HCT116 (cell line): ENCODE measurements at places on chromosomes 6 and 20. TPM values are rescaled to one million over a fixed set of nuclear protein-coding genes. Genes with fewer than 3 reads are reported as not detected.

GCNT2 gene
- 0.74 TPM for total RNA-seq

GPSM3 gene
- 1.2 TPM for total RNA-seq

HELZ2 gene
- 44.0 TPM for total RNA-seq

DZANK1 gene
- total RNA-seq: 1.7 TPM

GRCh38 chr20:12040261-12040660 lies 122.6 kb downstream of the BTBD3 start:
- H3K36me3 ChIP-seq: no peaks in the 10 kb centered on the region
- H3K27ac ChIP-seq: no peak overlapping the region
- H3K4me3 ChIP-seq: no peak overlapping the region
- no peaks in the 10 kb centered on the region for H3K27me3 ChIP-seq

TSPO2 gene
- total RNA-seq: not detected

DNA sequence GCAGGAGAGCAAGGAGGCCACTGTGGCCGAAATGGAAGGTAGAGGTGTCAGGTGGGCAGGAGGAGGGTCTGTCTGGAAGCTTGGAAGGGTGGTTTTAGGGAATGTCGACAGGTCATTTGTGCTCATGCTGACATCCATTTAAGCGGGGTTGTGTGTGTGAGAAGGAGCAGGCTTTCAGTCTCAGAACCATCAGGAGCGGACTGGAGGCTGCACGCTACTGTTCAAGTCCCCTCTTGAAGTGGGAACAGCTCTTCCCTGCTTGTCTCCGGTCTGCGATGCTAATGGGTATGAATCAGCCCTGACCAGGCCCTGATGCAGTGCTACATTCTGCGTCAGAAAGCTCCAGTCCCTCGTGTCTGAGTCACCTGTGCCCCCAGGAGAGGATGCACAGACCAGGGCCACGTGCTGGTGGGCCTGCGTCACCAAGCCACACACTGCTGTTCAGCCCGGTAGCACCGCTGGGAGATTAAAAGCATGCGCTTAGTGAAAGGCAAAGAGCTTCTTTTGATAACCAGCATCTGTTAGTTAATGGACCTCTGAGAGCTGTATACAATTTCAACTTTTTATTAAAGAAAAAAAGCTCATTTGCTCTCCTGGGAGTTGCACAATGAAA lies 58.0 kb downstream of the APCDD1L start:
- no peak overlapping the region for H3K27ac ChIP-seq
- H3K4me1 ChIP-seq: no peaks in the 10 kb centered on the region
- no peak overlapping the region for H3K4me3 ChIP-seq

- no peak for DNase-seq
- no peaks in the 10 kb centered on the region for H3K4me1 ChIP-seq
- no peak overlapping the region for H3K4me3 ChIP-seq
- no peak overlapping the region for H3K27ac ChIP-seq
Observed at GRCh38 chr20:32849577-32849976, 9.1 kb upstream of the EFCAB8 start.

DNA sequence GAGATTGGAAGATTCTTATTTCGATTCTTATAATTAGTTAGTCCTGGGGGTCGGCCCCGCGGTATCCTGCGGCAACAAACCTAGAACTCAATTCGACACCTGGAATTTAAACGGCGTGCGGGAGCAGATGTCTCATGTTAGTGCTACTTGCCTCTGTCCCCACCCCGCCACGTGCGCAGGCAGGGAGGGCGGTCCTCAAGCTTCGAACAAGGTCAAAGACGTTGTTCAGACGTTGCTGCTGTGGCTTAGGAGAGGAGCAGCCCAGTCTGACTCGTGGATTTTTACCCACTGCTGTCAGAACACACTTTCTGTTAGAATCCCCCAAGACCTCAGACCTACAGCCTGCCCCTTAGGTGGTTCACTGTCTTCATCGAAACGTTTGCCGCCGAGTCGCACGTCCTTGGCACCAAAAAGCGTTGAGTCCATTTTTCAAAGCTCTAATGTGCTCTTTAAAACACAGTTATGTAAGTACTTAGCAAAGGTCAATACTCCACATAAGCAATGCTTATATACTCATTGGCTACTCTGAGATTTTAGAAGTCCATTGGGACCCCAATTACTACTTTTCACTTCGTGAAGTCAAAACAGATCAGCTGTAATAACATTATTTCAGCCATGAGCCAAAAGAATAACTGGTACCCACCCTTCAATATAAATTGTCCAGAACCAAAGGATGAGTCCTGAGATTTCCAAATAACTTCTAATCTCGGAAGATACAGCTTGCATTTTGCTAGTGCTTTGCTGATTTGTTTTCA lies 2.7 kb upstream of the C6orf62 start:
- H3K4me1 ChIP-seq: peaks cover 16% of the 10 kb centered on the region; the same call in 1 of the 2 replicates
- 0 out of 2 replicates have a peak, but pooled peaks cover 8% of the 10 kb centered on the region for H3K36me3 ChIP-seq
- no peak for DNase-seq
- H3K4me3 ChIP-seq: peak overlapping the region; percentile 39

TFAP2C gene
- total RNA-seq: 6.9 TPM

GRCh38 chr20:54773643-54774000 lies 298.2 kb downstream of the DOK5 start:
- no peak for DNase-seq
- H3K4me1 ChIP-seq: no peaks in the 10 kb centered on the region
- no peaks in the 10 kb centered on the region for H3K27me3 ChIP-seq
- no peak overlapping the region for H3K27ac ChIP-seq
- H3K4me3 ChIP-seq: no peak overlapping the region

DNA sequence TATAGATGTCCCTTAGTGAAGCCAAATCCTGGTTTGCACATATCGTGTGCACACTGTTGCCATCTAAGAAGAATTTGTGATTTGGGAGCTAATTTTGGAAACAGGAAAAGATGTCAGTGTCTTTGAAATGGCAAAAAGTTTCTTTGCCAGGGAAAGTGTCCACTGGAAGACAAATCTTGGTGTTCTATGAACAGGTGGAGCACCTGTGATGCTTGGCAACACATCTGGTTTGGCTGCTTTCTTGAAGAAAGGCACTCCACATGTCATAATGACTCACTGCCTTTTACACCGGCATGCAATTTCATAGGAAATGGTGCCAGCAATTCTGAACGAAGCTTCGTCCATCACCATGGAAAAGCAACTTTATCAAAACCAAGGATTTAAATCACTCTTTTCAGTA lies 1040.0 kb upstream of the MAP3K7 start:
- DNase-seq: no peak
- no peaks in the 10 kb centered on the region for H3K36me3 ChIP-seq
- H3K27ac ChIP-seq: no peak overlapping the region
- H3K27me3 ChIP-seq: no peaks in the 10 kb centered on the region

- no peak overlapping the region for H3K27ac ChIP-seq
- no peak for DNase-seq
- no peaks in the 10 kb centered on the region for H3K36me3 ChIP-seq
Observed at GRCh38 chr20:10963717-10964266, 290.0 kb upstream of the JAG1 start.

DNA sequence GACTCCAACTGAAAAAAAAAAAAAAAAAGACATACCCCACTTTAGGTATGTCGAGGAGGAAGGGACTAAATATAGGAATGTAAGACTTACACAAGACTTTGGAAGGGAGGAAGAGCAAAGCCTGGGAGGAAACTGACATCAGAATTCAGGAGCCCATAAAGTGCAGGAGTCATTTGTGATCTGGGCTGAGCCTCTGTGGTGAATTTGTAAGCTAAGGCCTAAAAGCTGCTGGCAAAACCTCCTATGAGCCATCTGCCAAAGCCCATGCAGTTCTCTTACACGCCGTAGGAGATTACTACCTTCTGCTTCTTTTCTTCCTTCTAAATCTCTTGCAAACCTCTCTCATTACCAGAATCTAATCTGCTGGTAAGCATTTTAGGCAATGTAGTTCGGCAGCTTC lies 52.0 kb upstream of the THEMIS start:
- H3K36me3 ChIP-seq: no peaks in the 10 kb centered on the region
- H3K4me1 ChIP-seq: no peaks in the 10 kb centered on the region
- no peak overlapping the region for H3K4me3 ChIP-seq
- no peak for DNase-seq

DNA sequence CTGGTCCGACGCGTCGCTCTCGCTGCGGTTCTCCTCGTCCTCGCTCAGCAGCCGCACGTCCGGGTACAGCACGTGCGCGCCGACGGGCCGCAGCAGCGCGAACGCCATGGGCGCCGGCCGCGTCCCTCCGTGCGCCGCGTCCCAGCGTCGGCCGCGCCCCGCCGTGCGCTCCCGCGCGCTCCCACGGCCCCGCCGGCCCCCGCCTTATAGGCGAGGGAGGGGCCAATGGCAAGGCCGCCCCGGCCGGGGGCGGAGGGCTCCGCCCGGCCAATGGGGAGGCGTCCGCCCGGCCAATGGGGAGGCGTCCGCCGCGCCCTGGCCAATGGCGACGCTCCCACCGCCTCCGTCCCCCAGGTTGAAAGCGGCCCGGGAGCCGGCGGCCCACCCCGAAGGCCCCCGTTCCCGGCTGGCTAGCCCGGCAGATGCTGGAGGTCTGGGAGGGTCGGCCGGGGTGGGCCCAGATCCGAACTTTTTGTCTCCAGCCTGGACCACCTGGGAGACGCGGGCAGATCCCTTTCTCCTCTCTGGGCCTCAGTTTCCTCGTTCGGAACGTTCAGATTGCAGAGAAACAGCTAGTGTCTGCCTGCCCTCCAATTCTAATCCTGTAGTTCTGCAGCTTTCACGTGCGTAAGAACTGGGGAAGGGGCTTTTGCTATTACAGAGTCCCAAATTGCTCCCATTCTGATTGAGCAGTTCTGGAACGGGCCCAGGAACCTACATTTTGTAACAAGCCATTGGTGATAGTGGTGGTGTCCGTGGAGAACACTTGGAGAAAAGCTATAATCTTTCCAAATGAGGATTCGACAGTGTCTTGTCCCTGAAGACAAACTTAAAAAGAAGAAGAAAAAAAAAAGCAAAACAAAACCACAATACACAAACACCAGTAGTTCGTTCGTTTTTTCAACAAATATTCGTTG lies at the start of gene TCF15:
TSS of gene TCF15 (minus strand) at position 180 of the 917 bp plus-strand sequence. CDS start at position 108, 72 bp downstream.
- no peak within 1 kb of the TSS for H3K4me3 ChIP-seq
- H3K27ac ChIP-seq: no peak within 1 kb of the TSS
- H3K4me1 ChIP-seq: no peaks in the 10 kb centered on the region
- H3K27me3 ChIP-seq: no peaks in the 10 kb centered on the region
- DNase-seq: no peak

GRCh38 chr6:165059032-165059431 lies 250.4 kb downstream of the C6orf118 start:
- no peak overlapping the region for H3K27ac ChIP-seq
- DNase-seq: no peak
- no peak overlapping the region for H3K4me3 ChIP-seq
- no peaks in the 10 kb centered on the region for H3K36me3 ChIP-seq
- no peaks in the 10 kb centered on the region for H3K27me3 ChIP-seq
- H3K4me1 ChIP-seq: no peaks in the 10 kb centered on the region

MMP24 gene
- not detected for total RNA-seq

- H3K4me1 ChIP-seq: no peaks in the 10 kb centered on the region
- H3K36me3 ChIP-seq: no peaks in the 10 kb centered on the region
- H3K27ac ChIP-seq: no peak overlapping the region
- no peak for DNase-seq
- H3K4me3 ChIP-seq: no peak overlapping the region
Observed at GRCh38 chr20:36205026-36205425, 31.3 kb upstream of the AAR2 start.

DNA sequence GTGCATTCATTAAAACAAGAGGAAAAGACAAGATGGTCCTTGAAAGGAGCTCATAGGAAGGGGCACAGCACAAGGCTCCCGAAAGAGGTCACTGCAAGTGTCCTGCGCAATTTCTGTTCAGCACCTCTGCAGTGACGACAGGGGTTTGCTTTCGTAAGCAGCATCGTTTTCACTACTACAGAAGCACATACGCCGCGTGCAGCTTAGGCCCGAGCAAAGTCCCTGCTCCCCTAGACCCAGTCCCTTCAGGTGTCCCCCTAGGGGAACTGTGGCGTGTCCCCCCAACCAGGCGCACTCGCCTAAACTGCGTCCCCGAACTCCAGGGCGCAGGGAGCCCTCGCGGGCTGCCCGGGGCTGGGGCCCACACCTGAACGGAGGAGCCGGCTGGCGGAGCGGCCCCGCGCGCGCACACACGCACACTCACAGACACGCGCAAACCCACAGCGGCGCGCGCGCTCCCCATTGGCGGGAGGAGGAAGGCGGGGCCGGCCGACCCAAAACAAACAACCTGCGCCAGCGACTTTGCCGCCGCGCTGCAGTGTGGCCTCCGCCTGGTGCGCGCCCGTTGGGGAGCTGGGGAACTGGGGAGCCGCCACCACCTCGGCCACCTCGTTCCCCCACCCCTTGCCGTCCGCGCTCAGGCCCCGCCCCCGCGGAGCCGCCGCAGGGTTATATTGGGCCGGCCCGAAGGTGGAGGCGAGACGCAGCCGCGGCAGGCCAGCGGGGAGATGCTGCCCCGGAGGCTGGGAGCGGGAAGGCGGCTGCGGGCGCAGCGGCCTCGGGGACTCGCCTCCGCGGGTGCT lies at the start of gene FOXQ1:
TSS of gene FOXQ1 (plus strand) at position 699 of the 803 bp plus-strand sequence. CDS start 607 bp downstream, outside the sequence.
- DNase-seq: peak; percentile 21
- no peaks in the 10 kb centered on the region for H3K36me3 ChIP-seq
- H3K4me1 ChIP-seq: peaks cover 28% of the 10 kb centered on the region
- peak within 1 kb of the TSS; percentile 54 for H3K4me3 ChIP-seq
- H3K27me3 ChIP-seq: no peaks in the 10 kb centered on the region; the same call in 1 of the 2 replicates

DNA sequence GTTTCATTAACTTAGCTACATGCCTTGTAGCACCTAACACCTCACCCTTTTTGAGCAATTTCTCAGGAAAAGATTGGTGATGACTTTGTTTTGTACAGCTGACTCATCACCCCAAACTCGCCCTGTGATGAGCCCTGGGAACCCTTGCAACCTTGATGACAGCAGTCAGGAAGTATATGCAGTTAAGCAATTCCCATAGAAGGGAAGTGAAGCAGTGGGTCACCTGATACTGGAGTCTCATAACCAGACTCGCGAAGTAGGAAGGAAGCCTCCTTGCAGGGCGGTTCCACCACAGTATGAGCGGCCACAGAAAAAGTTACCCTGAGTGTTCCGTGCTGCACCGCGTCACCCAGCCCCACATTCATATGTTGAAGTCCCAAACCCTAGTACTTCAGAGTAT lies 82.0 kb upstream of the EDN1 start:
- no peaks in the 10 kb centered on the region for H3K27me3 ChIP-seq
- no peaks in the 10 kb centered on the region for H3K4me1 ChIP-seq
- H3K4me3 ChIP-seq: no peak overlapping the region
- DNase-seq: no peak
- no peaks in the 10 kb centered on the region for H3K36me3 ChIP-seq

COX7A2 gene
- total RNA-seq: 600 TPM

LAMA2 gene
- 8.2 TPM for total RNA-seq

- H3K36me3 ChIP-seq: no peaks in the 10 kb centered on the region
- no peak for DNase-seq
- no peaks in the 10 kb centered on the region for H3K27me3 ChIP-seq
- H3K27ac ChIP-seq: no peak overlapping the region
- no peak overlapping the region for H3K4me3 ChIP-seq
Observed at GRCh38 chr6:20696676-20697075, 162.4 kb downstream of the CDKAL1 start.

- H3K4me3 ChIP-seq: no peak overlapping the region
- peak; percentile 71 for DNase-seq
- no peaks in the 10 kb centered on the region for H3K4me1 ChIP-seq
- no peak overlapping the region for H3K27ac ChIP-seq
- 0 out of 2 replicates have a peak, but pooled peaks cover 7% of the 10 kb centered on the region for H3K27me3 ChIP-seq
Observed at GRCh38 chr6:30357678-30358540, 13.0 kb downstream of the RPP21 start.

FAM162B gene
- total RNA-seq: not detected

GRCh38 chr6:73353636-73354593 lies at the start of gene DPPA5:
Gene DPPA5 (minus strand): TSS chr6:73354276. CDS start chr6:73354225, 51 bp downstream.
- H3K4me3 ChIP-seq: no peak within 1 kb of the TSS
- H3K27me3 ChIP-seq: no peaks in the 10 kb centered on the region
- DNase-seq: no peak
- no peaks in the 10 kb centered on the region for H3K4me1 ChIP-seq
- H3K36me3 ChIP-seq: no peaks in the 10 kb centered on the region

GRCh38 chr20:10219452-10219791 lies 792 bp downstream of the SNAP25 start:
- H3K4me1 ChIP-seq: peaks cover 4% of the 10 kb centered on the region; the same call in 1 of the 2 replicates
- H3K27ac ChIP-seq: no peak overlapping the region
- DNase-seq: no peak
- peaks cover 15% of the 10 kb centered on the region; the same call in 1 of the 2 replicates for H3K27me3 ChIP-seq
